ENCODE measurements at places on chromosomes 6 and 20.

GRCh38 chr6:154538640-154539191, 28.2 kb upstream of the CNKSR3 start:
- DNase-seq, result no peak

GRCh38 chr6:99073223-99073622, 125.5 kb upstream of the FBXL4 start:
- DNase-seq, result no peak

DNA sequence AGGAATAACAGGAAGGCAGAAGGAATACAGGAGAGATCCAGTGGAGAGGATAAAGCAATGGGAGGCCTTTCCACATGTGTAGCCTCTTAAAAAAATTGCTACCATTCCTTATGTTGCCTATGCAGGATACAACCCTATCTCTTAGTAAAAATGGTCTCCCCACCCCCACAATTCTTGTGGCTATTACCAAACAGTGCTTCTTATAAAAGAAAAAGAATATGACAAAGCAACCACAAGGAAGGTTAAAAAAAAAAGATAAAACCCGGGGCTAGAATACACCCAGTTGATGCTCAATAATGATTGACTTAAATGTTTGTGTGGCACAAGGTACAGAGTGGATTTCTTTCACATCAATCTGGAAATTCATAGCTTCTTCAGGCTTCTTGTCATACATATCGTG, 250.9 kb downstream of the HIVEP2 start:
- no peak for DNase-seq

DNA sequence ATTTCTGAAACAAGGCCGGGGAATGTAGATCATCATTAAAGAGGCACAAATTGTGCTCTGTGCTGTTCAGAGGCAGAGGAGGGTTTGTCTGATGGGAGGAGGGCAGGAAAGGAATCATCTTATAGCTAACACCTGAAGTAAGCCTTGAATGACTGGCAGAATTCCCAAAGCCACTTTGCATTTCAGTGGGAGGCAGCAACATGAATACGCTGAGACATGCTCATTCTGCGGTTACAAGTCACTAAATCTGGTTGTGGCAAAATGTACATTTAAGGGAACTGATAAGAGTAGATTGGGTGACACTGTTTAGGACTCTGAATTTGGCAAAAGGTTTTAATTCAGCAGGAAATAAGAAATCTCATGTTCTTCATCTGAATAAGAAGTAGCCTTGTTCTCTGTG, 4.4 kb upstream of the COL19A1 start:
- DNase-seq, result no peak

DNA sequence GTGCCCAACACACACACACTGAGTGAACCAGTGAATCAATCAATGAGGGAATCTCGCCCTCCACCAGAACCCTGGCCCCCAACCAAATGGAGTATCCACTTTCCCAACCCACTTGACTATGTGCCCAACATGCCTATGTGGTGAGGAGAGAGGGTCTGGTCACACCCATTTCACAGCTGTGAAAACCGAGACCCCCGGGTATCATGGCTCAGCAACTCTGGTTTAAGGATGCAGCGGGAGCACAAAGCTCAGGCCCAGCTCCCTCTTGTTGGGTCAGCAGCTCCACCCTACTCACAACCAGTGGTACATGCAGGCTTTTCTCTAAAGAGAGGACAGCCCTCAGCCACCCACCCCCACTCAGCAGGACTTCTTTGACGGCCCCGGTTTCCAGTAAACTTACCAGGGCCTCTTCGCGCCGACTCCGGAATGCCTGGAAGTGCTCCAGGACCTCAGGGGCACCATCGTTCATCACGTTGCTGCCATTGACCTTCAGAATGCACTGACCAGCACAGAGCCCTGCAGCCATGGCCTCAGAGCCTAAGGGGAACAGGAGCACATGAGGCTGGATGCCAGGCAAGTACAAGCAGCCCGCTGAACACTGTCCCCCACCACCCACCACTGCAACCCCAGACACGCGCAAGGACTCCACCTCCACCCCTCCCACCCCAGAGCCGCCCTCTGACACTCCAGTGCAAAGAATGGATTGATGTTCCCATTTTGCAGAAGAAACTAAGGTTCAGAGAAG, 174.7 kb downstream of the PREX1 start:
- DNase-seq, result no peak

DNA sequence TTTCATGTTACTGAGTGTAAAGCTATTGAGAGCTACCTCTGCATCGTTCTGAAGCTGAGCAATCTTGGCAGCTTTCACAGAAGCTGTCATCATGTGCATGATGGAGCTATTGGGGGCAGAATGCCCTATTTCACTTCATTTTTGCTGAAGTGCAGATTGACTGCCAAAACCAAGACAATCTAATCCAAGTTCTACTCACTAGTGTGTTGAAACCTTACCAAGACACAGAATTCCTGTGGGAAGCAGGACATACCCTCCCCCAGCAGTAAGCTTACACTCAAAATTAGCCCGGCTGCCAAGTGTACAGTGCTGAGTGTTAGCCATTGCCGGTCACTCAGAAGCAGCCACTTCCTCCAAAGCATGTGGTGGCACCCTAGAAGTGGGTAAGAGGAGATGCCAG, 177.3 kb upstream of the TENT5A start:
- no peak for DNase-seq

DNA sequence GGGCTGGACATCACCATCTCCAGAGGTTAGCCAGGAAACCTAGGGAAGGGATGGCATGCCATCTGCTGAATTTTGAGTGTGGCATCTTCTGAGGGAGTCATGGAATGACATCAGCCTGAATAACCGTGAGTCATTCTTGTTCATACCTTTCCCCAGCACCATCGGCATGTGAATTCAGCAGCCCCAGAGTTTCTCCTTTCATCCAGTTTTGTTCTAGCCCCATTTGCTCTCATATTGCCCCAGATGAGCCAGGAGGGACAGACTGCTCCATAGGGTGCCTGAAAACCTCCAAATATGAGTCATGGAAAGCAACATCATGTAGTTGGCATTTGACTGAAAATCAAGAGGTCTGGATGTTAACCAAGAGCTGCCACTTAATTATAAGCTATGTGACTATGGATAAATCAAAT, 219.2 kb upstream of the SGK1 start:
- no peak for DNase-seq

DNA sequence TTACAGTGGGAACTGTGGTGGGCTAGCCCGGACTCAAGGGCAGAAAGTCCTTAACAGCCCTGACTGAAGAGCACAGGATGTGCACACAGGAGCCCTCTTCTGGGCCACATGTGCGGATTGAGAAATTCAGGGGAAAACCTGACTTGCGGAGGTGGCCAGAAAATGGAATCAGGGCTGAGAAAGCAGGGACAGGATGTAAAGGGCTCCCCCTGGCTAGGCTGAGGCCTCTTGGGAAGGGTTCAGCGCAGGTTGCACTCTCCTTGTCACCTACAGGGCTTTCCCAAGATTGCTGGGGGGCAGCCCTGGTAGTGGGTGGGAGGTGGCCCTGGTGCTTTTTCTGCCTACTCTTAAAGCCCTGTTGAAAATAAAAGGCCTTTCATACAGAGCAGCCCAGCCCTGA, 251.2 kb downstream of the SLC24A3 start:
- DNase-seq, result no peak

DNA sequence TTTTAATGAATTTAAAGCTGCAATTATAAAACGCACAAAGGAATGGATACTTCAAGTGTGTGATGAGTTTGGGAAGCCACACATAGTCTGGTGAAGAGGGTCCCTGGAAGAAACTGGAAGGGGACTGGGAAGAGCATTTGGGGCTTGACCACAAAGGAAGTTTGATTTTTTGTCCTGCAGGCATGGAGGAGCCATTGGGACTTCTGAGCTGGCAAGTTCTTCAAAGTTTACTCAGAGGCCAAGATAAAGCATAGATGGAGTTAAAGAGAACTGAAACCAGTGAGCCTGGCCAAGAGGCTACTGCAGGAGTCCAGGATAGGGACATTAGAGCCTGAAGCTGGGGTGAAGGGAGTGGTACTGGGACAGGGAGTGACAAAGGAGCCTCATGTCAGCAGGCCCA, 95.0 kb downstream of the AIG1 start:
- DNase-seq, result no peak

- DNase-seq, result no peak
Measured at GRCh38 chr20:25487306-25487705, 79.8 kb downstream of the GINS1 start.

DNA sequence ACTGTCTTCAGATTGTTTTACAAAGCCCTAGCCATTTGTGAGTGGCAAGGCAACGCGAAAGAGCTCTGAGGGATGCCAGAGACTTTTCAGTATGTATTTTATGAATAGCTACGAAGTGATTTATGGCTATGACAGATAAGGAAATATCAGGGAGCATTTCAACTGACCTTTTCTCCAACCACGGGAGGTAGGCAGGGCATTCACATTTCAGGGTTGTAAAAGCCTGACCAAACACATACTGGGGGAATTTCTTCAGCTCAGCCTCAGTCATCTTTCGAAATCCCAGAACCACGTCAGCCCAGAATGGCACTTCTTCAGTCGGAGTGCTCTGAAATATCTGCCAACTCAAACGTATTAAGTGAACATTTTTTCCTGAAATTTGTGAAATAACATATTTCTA, 10.8 kb downstream of the DDO start:
- no peak for DNase-seq

- DNase-seq, result no peak
Measured at GRCh38 chr6:113564371-113565171, 292.6 kb upstream of the MARCKS start.

- DNase-seq, result no peak
Measured at GRCh38 chr20:50450881-50451752, 59.1 kb upstream of the PTPN1 start.

- DNase-seq, result no peak
Measured at GRCh38 chr6:14277405-14277930, 159.9 kb downstream of the CD83 start.

DNA sequence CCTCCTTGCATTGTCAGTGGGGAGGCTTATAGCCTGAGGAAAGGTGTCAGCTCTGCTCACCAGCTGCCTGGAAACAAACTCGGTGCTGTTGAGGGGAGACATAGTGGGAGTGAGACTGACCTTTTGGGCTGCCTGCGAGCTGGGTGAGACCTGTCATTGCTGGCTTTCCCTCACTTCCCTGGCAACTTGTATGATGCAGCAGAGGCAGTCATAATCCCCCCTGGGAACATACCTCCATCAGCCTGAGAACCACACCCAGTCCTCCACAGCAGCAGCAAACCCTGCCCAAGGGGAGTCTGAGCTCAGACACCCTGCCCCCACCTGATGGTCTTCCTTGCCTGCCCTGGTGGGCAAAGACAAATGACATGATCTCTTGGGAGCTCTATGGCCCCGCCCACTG, 521.2 kb upstream of the IMPG1 start:
- no peak for DNase-seq

GRCh38 chr6:122385857-122386612, 13.4 kb upstream of the HSF2 start:
- DNase-seq, result no peak

- no peak for DNase-seq
Measured at GRCh38 chr6:53837865-53838769, 43.3 kb downstream of the LRRC1 start.

DNA sequence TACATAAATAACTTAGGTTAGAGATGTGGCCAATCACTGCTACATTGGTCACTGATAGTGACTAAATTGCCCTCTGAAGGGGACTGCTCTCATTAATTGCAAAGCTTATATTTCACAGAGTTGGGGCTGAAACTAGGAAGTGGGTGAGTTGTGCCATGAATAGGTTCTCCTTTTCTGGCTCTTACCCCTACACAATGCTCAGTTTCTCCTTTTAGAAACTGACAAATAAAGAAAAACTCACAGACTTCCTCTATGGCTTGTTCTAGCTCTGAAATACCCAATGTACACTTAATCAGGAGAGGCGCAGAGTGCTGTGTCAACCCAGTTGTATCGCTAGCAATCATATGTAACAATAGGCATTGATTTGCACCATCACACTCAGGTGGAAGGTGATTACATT, 41.2 kb upstream of the PROKR2 start:
- DNase-seq, result no peak

DNA sequence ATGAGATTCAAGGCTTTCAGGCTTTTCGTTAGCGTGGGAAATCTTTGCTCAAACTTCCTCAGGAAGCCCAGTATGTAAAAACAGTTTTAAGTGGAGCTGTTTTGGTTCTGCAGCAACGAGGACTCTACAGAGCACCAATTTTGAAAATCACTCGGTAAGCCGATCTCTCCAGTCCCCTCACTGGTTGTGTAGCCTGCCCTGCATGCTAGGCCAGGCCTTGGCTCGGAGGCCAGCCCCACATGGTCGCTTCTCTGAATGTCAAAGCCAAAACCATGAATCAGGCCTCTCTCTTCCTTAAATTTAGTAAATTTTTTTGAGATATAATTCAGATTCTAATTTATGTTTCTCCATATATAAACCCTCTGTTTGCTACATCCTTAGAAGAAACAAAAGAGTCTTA, 108.0 kb downstream of the CHD6 start:
- no peak for DNase-seq

DNA sequence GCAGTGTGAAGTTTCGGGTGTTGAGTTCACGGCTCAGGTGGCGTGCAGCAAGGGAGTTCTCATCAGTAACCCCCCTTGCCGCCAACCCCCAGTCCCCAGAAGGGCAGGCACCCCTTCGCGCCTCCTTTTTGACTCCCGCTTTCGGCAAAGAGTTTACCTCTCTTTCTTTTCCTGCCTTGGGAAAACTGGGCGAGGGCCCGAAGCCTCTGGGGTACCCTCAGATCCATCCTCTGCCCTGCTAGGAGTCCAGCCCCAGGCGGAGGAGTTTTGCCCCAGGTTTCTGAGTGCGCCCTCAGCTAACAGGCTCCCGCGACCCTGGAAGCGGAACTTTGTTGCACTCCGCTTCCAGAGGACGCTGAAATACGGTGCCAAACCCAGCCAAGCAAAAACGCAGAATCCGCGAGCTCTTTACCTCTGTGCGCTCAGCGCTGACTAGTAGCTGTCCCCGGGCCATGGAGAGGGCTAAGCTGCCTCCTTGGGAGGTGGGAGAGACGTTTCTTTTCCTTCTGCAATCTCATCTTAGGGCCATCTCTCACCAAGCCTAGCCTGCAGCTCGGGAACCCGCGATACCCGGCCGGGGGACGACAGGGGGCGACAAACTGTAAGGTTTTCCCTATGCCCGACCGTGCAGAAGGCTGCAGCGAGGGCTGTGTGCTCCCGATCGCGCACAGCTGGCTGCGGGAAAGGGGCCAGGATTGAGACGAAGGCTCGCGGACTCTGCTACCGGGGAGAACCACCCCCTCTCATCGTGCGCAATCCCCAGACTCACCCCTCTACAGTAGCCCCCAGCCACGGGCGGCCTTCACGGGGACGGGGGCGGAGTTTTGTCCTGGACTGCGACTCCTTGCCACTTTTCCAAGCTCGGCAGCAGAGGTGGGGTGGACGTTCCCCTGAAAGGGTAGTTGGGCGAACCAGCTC, 2.7 kb upstream of the PAX1 start:
- DNase-seq, result no peak
